ENCODE measurements at places on chromosomes 12 and 14. TPM values are rescaled to one million over a fixed set of nuclear protein-coding genes. Genes with fewer than 3 reads are reported as not detected.

- no peak for DNase-seq
Measured at GRCh38 chr12:113794774-113795173, 171.4 kb downstream of the RBM19 start.

DNA sequence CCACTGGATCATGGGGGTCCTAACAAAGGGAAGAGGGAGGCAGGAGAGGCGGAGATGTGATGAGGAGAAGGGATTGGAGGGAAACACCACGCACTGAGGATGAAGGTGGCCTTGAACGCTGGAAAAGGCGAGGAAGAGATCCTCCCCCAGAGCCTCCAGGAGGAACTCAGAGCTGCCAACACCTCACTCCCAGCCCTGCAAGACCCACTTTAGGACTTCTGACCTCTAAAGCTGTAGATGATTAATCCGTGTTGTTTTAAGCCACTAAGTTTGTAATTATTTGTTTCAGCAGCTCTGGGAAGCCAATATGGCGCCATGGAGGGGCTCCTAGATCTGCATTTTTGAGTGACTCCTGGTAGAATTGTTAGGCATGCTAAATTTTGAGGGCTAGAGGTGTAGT, 74.6 kb upstream of the CEP83 start:
- no peak for DNase-seq

The NEUROD4 gene
- 1.3 TPM for total RNA-seq

GRCh38 chr14:24609655-24610344, at the start of gene GZMH:
Gene GZMH (minus strand): TSS chr14:24609685. CDS start chr14:24609613, 72 bp downstream.
- no peak for DNase-seq

DNA sequence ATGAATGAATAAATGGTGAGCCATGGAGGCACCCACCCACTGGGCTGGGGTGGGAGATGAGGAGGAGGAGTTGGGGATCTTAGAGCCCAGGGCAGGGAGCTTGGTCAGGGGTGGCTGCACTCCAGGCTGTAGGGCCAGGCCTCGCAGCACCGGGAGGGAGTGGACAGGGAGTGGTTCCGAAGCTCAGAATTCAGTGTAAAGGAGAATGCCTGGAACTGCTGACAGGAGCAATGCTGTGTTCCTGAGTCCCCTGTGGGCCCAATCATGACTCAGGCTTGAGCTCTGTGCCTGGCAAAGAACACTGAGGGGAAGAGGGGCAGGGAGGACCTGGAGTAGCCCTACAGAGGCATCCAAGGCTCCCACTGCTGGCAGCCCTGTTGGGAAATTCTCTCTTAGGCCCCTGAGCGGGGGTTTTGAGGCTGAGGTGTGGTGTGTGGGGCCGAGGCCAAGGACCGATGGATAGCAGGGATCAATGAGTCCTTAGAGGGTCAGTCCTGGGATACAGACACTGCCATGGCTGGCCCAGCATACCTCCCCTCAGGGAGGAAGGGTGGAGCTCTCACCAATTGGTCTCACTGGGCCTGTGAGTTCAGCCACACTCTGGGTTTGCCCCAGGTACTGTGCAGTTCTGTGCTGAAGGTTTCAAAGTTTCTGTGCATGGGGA, 9.5 kb upstream of the RABGGTA start:
- no peak for DNase-seq

- no peak for DNase-seq
Measured at GRCh38 chr12:19045426-19045825, 84.1 kb upstream of the PLEKHA5 start.

The ESYT1 gene
- 26.3 TPM for total RNA-seq

- DNase-seq = no peak
Measured at GRCh38 chr12:120762086-120762485, 36.5 kb downstream of the ACADS start.

DNA sequence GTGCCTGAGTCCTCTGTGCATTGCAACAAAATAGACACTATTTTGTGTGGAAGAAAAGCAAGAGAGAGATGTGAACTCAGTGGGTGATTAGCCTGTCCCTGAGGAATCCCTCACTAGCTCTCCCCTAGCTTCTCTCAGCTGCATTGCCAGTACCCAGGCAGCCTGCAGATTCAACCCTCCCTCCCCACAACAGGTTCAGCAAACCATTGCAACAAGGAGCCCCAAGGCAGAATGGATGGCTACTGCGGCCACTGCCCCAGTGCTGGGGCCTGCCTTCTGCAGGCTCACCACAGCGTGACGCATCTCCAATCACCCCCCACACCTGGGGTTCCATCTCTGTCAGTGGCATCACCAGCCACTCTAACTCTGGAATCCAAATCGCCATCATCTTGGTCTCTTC, 2.3 kb downstream of the CRACR2A start:
- DNase-seq = no peak

The GNG2 gene
- total RNA-seq = 9.3 TPM

GRCh38 chr12:40010899-40011774, 94.7 kb downstream of the SLC2A13 start:
- peak; percentile 75 for DNase-seq

GRCh38 chr12:4271717-4272423, 1.7 kb upstream of the CCND2 start:
- DNase-seq = peak; percentile 90

DNA sequence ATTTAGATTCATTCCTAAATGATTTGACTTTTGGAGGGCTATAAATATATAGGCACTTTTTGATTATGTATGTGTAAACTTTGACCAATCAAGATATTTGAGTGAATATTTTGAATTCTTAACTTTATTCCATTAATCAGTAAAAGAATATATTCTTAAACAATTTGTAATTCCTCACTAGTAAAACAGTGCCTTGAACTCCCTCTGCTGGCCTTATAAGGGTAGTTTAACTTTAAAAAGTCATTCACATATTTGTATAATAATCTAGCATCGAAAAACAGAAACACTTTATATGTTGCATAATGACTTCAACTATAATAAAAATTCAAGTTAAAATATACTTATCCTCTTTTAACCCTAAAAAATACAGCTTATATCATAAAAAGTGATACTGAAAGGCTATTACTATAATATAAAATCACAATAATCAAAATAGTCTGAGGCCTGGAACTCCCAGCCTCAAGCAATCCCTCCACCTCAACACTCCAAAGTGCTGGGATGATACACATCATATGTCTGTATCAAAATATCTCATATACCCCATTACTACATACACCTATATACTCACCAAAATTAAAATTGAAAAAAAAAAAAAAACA, 31.2 kb downstream of the CCDC59 start:
- DNase-seq = no peak

- DNase-seq = no peak
Measured at GRCh38 chr12:117842630-117843029, 126.2 kb downstream of the KSR2 start.

- DNase-seq = no peak
Measured at GRCh38 chr14:76484355-76484754, 108.4 kb downstream of the ESRRB start.

DNA sequence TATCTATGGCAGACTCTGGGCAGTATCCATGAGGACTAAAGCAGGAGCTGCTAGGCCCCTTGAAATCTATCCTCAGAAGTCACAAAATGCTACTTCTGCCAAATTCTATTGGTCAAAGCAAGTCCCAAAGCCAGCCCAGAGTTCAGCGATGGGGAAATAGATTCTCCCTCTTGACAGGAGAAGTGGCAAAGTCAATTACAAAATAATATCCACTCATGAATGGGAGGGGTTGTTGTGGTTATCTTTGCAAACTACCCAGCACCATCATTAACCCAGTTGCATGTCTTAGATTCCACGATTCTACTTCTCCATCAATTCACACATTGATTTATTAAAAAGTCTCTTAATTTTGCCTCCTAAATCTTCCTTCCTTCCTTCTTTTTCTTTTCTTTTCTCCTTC, 30.7 kb upstream of the STXBP6 start:
- no peak for DNase-seq

DNA sequence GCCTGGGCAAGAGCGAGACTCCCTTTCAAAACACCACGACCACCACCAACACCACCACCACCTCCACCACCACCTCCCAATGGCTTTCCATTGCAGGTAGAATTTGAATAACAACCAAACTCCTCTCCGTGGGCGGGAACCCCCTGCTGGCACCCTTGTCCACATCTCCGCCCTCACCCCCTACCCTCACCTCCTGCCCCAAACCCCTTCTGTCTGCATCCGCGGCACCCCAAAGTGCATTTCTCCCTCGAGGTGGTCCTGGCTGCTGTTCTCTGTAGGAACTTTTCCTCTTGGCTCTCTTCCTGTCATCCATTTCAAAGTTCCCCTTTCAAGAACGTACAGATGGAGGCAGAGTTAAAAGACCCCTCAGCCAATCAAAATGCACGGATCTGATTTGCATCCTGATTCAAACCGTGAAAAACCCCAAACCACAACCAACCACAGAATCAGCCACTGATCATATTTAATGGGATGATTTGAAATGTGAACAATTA, 3.8 kb downstream of the SDSL start:
- DNase-seq = no peak

- DNase-seq = no peak
Measured at GRCh38 chr12:31585271-31585670, 5.7 kb downstream of the DENND5B start.

DNA sequence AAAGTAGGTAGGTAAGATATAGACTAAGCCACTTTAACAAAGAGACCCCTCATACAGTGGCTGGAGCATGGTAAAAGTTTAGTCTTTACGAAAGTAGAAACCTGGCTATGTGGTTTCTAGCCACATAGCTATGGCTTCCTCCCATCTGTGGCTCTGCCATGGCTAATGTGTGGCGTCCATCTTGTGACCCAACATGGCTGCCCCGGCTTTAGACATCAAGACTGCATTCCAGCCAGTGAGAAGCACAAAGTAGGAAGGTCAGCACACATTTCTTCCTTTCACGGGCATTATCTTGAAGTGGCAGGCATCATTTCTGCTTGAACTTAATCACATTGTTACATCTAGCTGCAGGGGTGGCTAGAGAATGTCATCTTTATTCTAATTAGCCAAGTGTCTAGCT, 148.3 kb downstream of the TBX5 start:
- no peak for DNase-seq

- no peak for DNase-seq
Measured at GRCh38 chr12:25924491-25925001, 33.9 kb upstream of the RASSF8 start.

- no peak for DNase-seq
Measured at GRCh38 chr12:14289601-14290000, 75.9 kb upstream of the ATF7IP start.

DNA sequence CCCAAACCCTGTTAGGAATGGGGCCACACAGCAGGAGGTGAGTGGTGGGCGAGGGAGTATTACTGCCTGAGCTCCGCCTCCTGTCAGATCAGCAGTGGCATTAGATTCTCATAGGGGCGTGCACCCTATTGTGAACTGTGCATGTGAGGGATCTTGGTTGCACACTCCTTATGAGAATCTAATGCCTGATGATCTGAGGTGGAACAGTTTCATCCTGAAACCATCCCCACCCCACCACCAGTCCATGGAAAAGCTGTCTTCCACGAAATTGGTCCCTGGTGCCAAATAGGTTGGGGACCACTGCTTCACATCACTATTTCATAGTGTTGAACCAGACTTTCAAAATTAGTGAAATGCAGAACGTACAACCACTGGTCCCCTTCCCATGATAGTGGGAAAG, 57.9 kb upstream of the BICD1 start:
- no peak for DNase-seq

GRCh38 chr14:69068744-69069421, 84.0 kb downstream of the DCAF5 start:
- DNase-seq = no peak

GRCh38 chr12:49969027-49969426, 3.7 kb upstream of the AQP6 start:
- no peak for DNase-seq

DNA sequence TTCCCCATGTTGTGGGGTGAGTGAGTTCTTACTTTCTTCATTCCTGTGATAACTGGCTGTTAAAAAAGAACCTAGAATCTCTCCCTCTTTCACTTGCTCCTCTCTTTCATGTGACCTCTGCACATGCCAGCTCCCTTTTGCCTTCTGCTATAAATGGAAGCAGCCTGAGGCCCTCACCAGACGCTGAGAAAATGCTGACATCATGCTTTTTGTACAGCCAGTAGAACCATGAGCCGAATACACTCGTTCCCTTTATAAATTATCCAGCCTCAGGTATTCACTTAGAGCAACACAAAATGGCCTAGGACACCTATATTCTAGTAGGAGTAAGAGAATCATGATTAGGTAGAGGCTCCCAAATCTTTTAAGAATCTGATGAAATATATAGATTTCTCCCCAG, 333.5 kb downstream of the LRIG3 start:
- DNase-seq = no peak

DNA sequence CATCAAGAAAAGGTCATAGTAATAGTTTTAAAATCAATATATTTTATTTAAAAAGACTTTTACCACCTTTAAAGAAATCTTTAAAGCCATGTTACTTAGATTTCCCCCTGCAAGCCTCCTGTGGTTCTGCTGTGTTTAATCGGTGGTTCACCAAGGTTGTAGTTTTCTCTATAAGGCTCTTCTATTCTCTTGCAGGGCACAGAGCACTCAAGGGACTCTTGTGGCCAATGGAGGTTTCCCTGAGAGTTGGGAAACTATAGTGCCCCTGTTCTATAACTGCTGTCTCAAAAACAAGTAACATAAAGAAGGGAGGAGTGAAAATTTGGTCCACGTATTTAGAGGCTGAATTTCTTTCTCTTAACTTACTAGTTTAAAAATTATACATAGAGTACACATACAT, 25.0 kb downstream of the DACT1 start:
- no peak for DNase-seq

GRCh38 chr12:50597200-50598195, 92.7 kb downstream of the DIP2B start:
- DNase-seq = no peak

DNA sequence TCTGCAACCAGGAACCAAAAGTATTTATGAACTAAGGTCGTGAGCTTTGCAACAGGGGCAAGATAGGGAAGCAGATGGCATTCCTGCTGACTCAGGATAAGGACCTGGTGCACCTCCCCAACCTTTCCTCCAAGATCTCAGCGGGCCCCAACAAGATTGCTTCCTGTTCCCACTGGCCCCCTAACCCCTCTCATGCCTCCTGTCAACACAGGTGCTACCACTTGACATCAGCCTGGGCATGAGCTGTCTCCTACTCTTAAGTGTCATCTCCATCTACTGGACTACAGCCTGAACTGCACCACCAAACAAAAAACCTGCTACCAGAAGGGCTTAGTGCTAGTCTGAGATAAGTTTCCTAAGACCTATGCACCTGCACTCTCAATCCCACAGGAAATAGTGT, 32.7 kb downstream of the MED6 start:
- DNase-seq = no peak

The PLA2G1B gene
- total RNA-seq = 1.4 TPM

DNA sequence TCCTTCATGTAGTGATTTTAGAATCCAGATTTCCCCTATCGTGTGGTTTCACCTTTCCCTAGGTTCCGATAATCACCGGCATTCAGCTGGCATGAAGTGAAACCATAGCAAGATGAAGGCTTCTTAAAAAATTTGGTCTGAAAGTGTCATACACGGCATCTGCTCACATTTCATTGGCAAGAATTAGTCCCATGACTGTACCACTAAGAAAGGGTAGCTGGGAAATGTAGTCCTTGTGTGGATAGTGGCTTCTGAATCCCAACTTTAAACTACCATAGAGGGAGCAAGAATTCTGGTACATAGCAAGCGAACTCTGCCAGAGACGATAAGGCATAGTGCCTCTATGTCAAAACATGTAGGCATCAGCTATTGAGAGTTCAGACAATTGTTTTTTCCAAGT, 360.1 kb upstream of the TBX3 start:
- no peak for DNase-seq

GRCh38 chr12:19451196-19451595, 11.9 kb downstream of the AEBP2 start:
- no peak for DNase-seq

- peak; percentile 85 for DNase-seq
Measured at GRCh38 chr14:50062438-50063085, 53.8 kb downstream of the VCPKMT start.

The FGF6 gene
- total RNA-seq = not detected

The LRTM2 gene
- total RNA-seq = not detected

The MMAB gene
- total RNA-seq = 74.6 TPM

The USP44 gene
- 3.0 TPM for total RNA-seq

The KCNA5 gene
- not detected for total RNA-seq

Measured in adrenal gland (tissue), 19 donors.